Activated CD4-positive, alpha-beta T cell treated with anti-CD3 and anti-CD28 coated beads, Interleukin-10, Interleukin-2, amounts not matched to agents 100 ng/mL and 50 ng/mL, durations not matched to agents 16 hours and 8 hours (primary cell): ENCODE measurements at places on chromosomes 1 and 21.

DNA sequence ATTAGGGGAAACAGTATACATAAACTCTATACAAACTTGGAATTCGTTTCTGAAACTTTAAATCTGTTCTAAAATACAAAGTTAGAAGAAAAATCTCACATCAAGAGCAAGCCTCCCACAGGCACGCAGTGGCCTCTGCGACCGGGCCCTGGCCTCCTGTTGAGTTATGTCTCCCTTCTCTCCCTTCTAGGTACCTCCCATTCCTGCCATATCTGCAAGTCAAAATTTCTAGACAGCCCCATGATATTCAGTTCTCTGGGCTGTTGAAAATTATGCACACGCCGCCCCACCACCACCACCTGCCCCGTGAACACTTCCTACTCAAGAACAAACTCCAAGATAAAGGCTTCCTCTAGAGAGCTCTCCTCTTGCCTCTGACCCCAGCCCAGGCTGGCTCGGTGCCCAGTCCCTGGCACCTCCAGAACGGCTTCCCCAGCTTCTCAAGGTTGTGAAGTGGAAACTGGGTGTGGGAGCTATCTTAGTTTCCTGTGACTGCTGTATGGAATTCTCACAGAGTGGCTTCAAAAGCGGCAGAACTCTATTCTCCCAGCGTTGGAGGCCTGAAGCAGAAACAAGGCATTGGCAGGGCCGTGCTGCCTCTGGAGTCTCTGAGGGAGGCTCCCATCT is 37.7 kb upstream of the LRP8 start:
- DNase-seq = no peak

- DNase-seq = no peak
Observed at GRCh38 chr21:37227071-37228002, 39.8 kb downstream of the VPS26C start.

DNA sequence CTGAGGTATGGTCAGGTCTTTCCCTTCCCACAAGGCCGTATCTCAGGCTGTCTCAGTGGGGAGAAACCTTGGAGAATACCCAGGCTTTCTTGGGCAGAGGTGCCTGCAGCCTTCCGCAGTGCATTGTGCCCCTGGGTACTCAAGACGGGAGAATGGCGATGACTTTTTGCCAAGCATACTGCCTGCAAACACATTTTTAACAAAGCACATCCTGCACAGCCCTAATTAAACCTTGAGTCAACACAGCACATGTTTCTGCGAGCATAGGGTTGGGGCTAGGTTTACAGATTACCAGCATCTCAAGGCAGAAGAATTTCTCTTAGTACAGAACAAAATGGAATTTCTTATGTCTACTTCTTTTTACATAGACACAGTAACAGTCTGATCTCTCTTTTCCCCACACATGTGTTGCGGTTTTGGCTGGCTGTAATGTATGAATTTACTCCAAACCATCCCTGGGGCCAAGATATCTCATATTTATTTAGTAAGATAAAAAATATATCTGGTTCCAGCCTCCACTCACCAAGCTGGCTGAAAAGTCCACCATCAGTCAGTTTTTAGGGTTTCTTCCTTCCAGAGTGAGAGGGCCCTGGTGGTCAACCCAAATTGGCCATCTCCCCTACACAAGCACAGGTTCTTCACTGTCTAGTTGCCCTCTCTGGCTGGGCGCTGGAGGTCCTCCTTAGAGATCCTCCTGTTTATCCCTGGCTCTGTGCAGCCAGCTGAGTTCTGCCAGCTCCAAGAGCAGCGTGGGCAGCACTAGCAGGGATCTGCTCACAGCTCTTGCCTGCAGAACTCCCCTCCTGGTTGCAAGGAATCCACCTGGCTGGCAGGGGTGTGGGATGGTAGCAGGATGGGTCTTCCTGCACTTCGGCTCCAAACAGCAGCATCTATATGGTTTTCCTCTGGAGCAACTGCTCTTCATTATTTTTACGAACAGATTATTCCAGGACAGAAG is 2.6 kb downstream of the FAAH start:
- no peak for DNase-seq

- DNase-seq = no peak
Observed at GRCh38 chr1:109687641-109688499, at the start of gene GSTM1. Gene GSTM1, plus strand, starts transcription at chr1:109687817. Its CDS starts 57 bp downstream, at chr1:109687874.

GRCh38 chr1:156908541-156908940 is 11.9 kb upstream of the LRRC71 start:
- no peak for DNase-seq

DNA sequence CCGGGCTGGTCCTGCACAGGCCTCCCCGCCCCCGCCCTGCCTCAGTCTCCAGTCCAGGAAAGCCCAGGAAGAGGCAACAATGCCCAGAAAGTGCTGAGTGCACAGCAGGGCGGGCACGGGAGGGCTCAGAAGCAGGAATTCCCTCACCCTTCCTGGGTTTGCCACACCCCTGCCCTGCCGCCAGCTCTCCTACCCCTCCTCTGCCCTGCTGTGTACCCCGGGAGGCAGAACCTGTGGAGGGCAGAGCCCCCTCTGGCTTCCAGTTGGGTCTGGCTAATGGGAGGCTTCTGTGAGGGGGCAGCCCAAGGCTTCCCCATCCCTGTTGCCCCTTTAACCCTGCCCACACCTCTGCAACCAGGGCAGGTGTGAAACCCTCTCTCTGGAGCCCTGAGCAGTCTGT is 47.5 kb upstream of the CSF3R start:
- no peak for DNase-seq

- DNase-seq = no peak
Observed at GRCh38 chr1:224427346-224427745, 7.3 kb downstream of the WDR26 start.

GRCh38 chr1:160743266-160743665 is 4.2 kb downstream of the SLAMF7 start:
- DNase-seq = peak; percentile 58

- peak; percentile 23 for DNase-seq
Observed at GRCh38 chr1:64980745-64981600, 14.6 kb upstream of the JAK1 start.

DNA sequence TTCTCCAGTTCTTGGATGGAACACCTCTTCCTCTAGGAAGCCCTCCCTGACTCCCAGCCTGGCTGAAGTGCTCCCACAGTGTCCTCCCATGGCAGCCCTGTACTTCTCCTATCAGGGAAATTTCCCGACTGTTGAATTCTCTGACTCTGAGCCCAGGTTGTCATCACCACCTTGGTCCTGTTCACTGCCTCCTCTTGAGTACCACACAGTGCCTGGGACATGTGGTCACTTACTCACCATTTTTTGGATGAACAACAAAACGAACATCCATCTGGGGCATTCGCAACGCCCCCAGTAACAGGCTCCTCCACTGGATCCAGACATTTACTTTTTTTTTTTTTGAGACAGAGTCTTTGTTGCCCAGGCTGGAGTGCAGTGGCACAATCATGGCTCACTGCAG is 37.4 kb downstream of the CHD5 start:
- DNase-seq = no peak

GRCh38 chr21:35342440-35342839 is 293.3 kb upstream of the RUNX1 start:
- DNase-seq = peak; percentile 83

- no peak for DNase-seq
Observed at GRCh38 chr1:165696625-165697100, 1.7 kb downstream of the ALDH9A1 start.

GRCh38 chr1:73783352-73783751 is 414.6 kb downstream of the LRRIQ3 start:
- no peak for DNase-seq

- DNase-seq = no peak
Observed at GRCh38 chr1:107689159-107689558, 275.8 kb downstream of the VAV3 start.

DNA sequence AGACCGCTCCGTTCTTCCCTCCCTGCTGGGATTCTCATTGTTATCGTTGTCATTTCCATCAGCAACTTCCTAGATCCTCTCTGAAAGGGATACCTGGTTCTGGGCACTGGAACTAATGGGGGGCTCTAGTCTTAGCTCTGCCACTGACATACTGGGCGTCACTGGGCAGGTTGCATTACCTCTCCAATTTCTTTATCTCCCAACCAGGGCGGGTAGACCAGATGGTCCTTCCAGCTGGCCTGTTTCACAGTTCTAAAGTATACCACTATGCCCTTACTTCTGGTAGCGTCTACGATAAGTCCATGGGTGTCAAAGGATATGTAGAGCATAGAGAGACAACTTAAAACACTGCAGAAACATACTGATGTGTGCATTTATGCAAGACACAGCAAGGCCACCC is 1.4 kb downstream of the GPR37L1 start:
- no peak for DNase-seq

DNA sequence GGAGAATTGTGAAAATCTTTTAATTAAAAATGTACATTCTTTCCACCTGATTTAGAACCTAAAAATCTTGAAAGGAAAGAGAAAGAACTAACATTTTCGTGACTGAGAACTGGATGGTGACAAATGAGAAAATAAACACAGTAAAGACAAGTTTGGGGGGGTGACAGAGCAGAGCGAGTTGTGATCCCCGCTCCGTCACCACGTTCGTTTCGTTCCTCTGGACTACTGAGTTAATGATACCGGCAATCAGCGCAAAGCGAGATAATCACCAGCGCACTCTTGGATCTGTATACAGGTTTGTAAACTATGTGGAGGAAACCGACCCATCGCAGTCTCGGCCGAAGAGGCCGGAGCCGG is 31.2 kb upstream of the CFAP126 start:
- DNase-seq = no peak

- no peak for DNase-seq
Observed at GRCh38 chr1:243217349-243217748, 37.7 kb downstream of the CEP170 start.

DNA sequence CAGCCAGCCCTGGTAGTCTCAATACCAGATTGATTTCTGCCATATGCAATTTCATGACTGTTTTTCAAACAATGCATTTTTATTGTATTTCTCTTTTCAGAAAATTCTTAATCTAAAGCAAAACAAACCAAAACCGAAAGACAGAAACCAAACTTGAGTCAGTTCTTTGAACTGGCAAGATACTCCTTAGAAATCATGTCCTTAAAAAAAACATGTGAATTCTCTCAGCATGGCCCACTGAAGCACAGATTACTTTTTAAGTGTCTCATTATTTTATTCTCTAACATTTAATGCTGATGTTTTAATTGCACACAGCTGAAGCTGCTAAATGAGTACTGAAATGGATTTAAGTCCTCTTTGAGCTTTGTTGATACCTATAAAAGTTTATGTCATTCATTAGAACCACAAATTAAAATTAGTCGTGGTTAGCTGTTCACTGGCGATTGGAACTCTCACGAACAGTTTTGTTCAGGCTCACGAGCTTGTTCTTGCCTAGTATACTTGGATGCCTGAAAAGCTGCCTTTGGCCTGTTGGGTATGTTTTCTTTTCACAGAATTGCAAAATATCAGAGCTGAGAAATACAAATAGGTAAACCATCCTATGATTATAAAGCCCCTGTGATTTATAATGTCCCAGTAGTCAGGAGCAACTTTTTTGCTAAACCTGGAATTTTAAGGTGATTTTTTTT is 87.5 kb downstream of the CAMTA1 start:
- DNase-seq = no peak

DNA sequence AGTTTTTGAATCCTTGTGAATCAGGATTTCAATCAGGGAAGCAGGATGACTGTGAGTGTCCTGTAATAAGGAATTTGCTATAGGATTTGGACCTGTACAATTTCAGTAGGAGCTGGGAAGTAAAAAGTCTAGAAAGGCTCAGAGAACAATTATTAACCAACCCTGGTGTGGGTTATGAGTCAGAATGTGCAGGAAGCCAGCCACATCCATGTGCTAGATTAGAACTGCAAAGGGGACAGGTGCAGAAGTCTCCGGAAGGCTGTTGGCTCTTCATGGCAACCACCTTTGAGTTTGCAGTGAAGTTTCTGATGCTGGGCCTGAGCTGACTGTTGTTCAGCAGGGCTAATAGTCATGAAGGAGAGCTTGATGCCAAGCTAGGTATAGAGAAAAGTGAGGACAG is 70.7 kb downstream of the SPATA46 start:
- no peak for DNase-seq

DNA sequence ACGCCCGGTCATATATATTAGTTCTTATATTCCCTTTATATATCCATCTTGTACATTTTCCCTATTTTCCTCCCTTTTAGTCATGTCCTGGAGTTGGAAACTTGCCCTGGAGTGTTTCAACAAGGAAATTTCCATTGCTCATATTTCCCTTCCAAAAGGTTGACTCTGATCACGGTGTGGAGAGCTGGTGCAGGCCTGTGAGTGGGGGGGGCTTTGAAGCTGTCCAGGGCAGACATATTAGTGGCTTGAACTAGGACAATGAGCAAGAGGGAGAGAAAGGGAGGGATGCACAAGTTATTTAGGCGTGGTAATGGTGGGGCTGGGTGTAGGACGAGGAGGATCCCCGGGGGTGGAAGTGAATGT is 30.4 kb upstream of the TMEM61 start:
- DNase-seq = no peak

DNA sequence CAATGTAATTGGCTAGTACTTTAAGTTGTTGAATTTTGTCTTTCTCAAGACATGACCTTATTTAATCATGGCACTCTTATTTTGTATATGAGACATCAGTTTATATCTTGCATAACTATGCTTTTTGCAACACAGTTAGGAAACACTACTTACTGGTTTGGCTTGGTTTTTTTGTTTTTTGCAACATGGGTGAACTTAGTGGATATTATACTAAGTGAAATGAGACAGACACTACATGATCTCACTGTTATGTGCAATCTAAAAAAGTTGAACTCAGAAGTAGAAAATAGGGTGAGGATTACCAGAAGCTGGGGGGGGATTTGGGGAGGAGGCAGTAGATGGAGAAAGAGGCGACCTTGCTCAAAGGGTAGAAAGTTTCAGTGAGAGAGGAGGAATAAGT is 132.1 kb downstream of the PLA2G4A start:
- no peak for DNase-seq
